ENCODE measurements at places on chromosomes 11 and 22. TPM values are rescaled to one million over a fixed set of nuclear protein-coding genes. Genes with fewer than 3 reads are reported as not detected.

- no peak for DNase-seq
These were observed 709 bp upstream of the ST3GAL4 start for GRCh38 chr11:126354631-126355323.

GRCh38 chr11:130876931-130877915, 39.1 kb downstream of the SNX19 start:
- DNase-seq, result no peak

SLC22A6 gene
- total RNA-seq, result 10.6 TPM

CDCA5 gene
- 1.6 TPM for total RNA-seq

RAB36 gene
- total RNA-seq, result 2.9 TPM

SNX32 gene
- total RNA-seq, result 6.1 TPM

FGF4 gene
- not detected for total RNA-seq

DNA sequence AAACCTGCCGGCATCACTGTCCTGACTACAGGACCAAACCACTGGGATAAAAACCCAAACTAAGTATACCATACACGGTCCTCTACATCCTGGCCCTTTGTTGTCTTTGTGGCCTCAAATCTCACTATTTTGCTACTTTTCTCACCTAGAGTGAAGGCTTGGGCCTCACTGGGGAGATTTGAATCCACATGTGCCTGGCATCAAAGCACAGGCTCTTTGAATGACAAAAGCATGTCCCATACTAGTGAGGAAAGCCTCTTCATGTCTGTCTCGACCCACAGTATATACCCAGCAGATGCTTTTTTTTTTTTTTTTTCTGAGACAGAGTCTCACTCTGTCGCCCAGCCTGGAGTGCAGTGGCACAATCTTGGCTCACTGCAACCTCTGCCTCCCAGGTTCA, 72.5 kb upstream of the DRD2 start:
- no peak for DNase-seq

CABP7 gene
- 1.6 TPM for total RNA-seq

- no peak for DNase-seq
These were observed 6.7 kb downstream of the CAPN5 start for GRCh38 chr11:77073328-77074001.

GRCh38 chr11:74971424-74971823, 17.3 kb upstream of the NEU3 start:
- no peak for DNase-seq

GRCh38 chr11:67506426-67507051, 1.4 kb upstream of the PITPNM1 start:
- DNase-seq, result no peak

KRTAP5-7 gene
- total RNA-seq, result under 0.01 TPM

All from frontal cortex (tissue), 4 donors.